ENCODE measurements at places on chromosomes 7 and 10.

- DNase-seq: no peak
Observed at GRCh38 chr10:75774783-75775490, 343.5 kb downstream of the LRMDA start.

- no peak for DNase-seq
Observed at GRCh38 chr10:124231168-124232155, 138.1 kb upstream of the CHST15 start.

- DNase-seq: no peak
Observed at GRCh38 chr7:55361560-55361959, 3.6 kb upstream of the LANCL2 start.

GRCh38 chr7:51315393-51316261, 982 bp downstream of the COBL start:
- peak; percentile 80 for DNase-seq

DNA sequence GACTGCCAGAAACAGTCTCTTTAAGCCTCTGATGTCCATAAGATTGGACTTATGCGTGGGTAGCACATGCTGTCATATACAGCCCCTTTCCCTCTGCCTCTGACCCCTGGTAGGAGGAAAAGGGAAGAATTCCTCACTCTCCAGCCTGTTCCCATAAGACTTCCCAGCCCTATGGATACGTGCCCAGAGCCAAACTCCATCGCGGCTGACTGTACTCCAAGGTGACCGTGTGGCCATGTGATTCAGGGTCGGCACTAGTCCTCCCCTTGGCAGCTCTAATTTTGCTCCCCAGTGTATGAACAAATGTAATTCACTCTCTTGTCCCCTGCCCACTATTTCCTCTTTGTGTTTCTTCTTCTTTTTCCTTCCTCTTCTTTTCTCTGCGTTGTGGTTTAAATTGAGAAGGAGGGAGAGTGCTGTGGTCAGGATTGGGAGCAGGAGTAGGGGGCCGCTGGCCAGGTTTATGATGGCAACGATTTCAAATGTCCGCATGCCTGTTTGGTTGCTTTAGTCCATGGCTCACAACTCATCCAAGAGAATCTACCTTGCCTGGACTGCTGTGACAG, 43.8 kb downstream of the PRLHR start:
- DNase-seq: no peak

DNA sequence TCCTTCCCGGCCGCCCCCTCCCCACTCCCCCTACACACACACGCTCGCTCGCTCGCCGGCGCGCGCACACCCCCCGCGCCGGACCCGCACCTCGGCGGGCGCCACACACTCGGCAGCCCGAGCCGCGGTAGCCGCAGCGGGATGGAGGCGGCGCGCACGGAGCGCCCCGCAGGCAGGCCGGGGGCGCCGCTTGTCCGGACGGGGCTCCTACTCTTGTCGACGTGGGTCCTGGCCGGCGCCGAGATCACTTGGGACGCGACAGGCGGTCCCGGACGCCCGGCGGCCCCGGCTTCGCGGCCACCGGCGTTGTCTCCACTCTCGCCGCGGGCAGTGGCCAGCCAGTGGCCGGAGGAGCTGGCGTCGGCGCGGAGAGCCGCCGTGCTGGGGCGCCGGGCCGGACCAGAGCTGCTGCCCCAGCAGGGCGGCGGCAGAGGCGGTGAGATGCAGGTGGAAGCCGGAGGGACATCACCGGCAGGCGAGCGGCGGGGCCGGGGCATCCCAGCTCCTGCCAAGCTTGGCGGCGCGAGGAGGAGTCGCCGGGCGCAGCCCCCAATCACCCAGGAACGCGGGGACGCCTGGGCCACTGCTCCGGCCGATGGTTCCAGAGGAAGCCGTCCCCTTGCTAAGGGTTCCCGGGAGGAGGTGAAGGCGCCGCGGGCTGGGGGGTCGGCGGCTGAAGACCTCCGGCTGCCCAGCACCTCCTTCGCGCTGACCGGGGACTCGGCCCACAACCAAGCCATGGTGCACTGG, at the start of gene SORCS3:
Gene SORCS3, plus strand, starts transcription at position 104 of the 750 bp plus-strand sequence.
- peak; percentile 35 for DNase-seq

- DNase-seq: peak; percentile 62
Observed at GRCh38 chr10:101716891-101717659, 22.1 kb upstream of the FBXW4 start.

GRCh38 chr10:117638200-117638599, 95.7 kb downstream of the EMX2 start:
- no peak for DNase-seq

GRCh38 chr7:2956526-2957368, 86.9 kb downstream of the CARD11 start:
- no peak for DNase-seq

DNA sequence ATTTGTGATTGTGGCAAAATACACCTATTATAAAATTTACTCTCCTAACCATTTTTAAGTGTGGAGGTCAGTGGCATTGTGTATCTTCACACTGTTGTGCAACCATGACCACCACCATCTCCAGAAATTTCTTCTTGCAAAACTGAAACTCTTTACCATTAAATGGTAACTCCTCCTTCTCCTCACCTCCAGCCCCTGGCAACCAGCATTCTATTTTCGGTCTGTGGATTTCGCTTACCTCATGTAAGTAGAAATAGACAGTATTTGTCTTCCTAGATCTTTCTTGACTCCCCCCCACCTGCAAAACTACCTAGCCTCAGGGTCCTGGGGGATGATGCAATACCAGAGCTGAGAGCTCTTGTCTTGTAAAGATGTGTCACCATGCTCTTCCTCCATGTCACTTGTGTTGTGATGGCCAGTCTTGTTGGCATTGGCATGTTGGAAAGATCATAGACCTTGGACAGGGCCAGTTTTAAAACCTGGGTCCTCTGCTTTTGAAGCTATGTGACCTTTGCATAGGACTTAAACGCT, 71.1 kb upstream of the EMX2 start:
- no peak for DNase-seq

DNA sequence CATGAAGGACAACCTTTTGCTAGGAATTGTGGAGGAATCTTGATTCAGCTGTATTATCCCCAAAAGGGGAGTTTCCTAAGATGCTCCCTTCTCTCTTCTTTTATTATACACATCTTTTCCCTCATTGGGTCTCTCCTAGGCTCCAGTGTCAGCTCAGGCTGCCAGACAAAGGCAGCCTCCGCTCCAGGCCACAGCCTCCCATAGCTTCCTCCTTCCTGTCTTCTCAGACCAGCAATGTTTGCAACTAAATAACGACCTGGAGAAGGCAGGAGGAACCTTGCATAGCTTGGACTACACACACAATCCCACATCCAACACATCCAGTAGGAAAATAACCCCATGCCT, 12.3 kb downstream of the SFXN3 start:
- DNase-seq: peak; percentile 50

GRCh38 chr10:15625261-15625660, 94.5 kb downstream of the ITGA8 start:
- no peak for DNase-seq

DNA sequence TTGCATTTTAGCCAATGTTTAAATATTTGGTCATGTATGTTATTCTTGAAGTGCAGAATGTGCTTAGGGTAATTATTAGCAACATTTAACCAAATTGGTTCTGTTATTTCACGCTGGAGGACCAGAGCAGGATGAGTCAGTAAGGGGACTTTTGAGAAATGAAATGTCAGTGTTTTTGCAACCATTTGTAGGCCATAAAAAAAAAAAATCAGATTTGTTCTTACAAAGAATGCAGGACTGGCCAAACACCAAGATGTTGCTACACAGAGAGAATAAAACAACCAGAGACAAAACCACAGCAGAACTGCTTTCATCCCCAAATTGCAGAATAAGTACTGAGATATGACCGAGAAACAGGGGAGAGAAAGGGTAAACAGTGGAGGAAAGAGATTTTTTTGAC, 62.1 kb downstream of the TPST1 start:
- DNase-seq: no peak

DNA sequence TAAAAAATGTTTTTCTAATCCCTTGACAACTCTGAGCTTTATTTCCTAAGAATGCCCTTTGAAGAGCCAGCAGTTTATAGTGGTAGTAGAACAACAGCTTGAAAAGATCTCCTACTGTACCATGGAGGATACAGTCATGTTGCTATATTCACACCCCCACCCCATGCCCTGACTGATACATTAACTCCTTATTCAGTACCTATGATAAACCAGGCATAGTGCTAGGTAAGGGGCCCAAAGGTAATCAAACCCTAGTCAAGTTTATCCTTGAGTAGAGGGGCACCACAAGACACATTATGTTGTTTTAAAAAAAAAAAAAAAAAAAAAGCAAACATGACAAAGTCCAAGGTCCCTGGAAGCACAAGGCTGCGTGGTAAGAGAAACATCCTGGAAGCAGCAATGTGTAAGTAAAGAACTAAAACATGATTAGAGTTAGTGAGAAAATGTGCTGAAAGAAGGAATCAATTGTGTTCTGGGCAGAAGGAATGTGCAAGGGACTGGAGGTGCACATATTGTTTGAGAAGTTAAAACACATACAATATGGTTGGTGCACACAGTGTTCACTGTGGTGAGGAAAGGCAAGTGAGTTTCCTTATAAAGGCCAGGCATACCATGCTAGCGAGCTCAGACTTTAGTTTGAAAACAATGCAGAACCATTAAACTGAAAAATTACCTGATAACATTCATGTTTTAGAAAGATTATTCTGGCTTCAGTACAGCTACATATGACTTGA, 51.2 kb downstream of the PDE1C start:
- no peak for DNase-seq

DNA sequence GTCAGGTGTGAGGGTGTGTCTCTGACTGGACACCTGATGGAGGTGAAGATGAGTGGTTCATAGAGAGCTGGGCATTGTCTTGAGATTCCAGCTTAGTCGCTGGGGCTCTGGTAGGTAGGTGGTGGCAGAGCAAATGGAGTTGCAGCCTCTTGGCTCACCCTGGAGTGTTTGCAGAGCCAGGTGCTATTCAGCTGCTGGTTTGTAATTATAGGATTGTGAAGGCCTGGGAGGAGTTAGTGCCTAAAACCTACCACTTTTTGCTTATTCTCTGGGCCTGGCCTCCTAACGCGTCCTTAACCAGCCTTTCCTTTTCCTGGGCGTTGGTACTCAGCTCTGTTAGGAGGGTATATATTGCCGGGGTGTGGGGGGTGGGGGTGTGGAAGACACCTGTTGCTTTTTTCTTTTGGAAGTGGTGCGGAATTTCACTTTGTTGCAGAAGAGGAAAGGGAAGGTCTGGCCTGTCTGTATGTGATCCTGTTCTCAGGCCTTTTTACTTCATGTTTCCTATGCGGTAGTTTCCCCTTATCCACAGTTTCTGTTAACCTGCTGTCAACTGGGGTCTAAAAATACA, 3.2 kb downstream of the PPRC1 start:
- peak; percentile 86 for DNase-seq

- DNase-seq: no peak
Observed at GRCh38 chr7:10604128-10604527, 369.5 kb upstream of the PHF14 start.

GRCh38 chr10:53836638-53837037, 964.4 kb downstream of the PCDH15 start:
- DNase-seq: no peak

GRCh38 chr7:66182920-66183319, 22.2 kb upstream of the TPST1 start:
- DNase-seq: no peak

GRCh38 chr7:134823400-134823799, 44.0 kb downstream of the CALD1 start:
- DNase-seq: no peak

- DNase-seq: no peak
Observed at GRCh38 chr10:68957654-68958053, 1.7 kb downstream of the DDX21 start.

- DNase-seq: no peak
Observed at GRCh38 chr10:76026176-76026771, 594.9 kb downstream of the LRMDA start.

DNA sequence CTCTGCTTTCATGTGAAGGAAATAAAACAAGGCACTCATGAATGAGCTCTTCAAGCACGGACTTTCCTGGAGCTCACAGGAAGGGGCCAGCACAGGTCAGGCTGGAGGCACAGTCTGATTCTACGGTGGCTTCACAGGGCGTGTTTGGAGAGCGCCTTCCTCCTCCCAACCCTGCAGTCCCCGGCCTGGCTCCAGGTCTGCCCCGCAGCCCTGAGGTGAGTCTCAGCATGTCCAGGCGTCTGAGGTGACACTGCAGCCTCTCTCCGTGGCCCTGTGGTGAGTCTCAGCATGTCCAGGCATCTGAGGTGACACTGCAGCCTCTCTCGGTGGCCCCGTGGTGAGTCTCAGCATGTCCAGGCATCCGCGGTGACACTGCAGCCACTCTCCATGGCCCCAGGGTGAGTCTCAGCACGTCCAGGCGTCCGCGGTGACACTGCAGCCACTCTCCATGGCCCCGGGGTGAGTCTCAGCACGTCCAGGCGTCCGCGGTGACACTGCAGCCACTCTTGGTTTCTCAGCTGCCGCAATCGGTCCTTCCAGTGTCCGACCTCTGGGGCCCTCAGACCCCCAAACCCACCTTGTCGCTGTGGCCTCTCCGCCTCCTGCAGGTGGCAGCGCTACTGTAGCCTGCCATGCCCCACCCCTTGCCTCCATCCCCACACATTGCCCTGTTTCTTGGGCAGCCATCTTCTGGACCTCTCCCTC, 381.7 kb downstream of the DNAJB6 start:
- DNase-seq: no peak

DNA sequence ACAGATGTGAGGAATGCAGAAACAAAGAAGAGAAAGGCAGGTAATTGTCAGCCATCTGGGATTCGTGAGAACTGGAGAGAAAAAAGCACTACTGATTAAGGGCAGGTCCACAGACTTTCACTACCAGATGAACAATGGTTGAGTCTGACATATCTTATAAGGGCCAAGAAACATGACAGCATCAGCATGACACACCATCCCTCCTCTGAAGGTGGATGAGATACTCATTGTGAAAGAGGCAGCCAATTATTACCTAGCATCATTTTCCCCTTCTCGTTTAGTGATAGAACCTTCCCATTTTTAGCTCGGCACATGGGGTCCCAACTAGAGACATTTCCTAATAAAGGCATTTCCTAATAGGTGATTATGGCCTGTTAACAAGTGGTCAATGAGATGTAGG, 19.2 kb upstream of the MET start:
- DNase-seq: no peak

DNA sequence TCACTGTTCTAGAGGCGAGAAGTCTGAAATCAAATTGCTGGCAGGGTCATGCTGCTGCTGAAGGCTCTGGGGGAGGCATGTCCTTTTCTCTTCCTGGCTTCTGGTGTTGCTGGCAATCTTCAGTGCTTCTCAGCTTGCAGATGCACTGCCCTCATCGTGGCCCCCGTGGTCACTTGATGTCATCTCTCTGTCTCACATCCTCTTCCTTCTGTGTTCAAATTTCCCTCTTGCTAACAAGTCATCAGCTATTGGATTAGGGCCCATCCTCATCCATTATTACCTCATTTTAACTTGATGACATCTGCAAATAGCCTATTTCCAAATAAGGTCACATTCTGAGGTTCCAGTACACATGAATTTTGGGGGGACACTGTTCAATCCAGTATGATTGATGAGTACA, 36.6 kb upstream of the SRGN start:
- no peak for DNase-seq
